ENCODE measurements at places on chromosomes 11 and 22.

- DNase-seq: no peak
Measured at GRCh38 chr11:56103210-56103737, at the start of gene OR8H2. Gene OR8H2 (plus strand): TSS chr11:56103687. CDS start chr11:56105043, 1,356 bp downstream.

GRCh38 chr11:19378814-19379213, 138.1 kb upstream of the E2F8 start:
- no peak for DNase-seq

DNA sequence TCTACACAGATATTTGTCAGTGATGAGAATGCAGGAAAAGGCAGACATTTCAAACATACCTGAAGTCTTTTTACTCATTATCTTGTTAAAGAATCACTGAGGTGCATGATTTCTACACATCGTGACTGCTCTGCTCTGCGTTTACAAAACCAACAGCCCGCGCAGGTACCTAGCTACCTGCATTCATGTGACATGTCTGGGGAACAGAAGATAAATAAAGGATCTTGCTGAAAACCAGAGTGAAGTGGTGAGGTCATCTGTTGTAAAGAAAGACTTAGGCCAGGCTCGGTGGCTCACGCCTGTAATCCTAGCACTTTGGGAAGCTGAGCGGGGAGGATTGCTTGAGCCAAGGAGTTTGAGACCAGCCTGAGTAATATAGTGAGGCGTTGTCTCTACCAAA, 15.7 kb downstream of the ASPHD2 start:
- DNase-seq: no peak

DNA sequence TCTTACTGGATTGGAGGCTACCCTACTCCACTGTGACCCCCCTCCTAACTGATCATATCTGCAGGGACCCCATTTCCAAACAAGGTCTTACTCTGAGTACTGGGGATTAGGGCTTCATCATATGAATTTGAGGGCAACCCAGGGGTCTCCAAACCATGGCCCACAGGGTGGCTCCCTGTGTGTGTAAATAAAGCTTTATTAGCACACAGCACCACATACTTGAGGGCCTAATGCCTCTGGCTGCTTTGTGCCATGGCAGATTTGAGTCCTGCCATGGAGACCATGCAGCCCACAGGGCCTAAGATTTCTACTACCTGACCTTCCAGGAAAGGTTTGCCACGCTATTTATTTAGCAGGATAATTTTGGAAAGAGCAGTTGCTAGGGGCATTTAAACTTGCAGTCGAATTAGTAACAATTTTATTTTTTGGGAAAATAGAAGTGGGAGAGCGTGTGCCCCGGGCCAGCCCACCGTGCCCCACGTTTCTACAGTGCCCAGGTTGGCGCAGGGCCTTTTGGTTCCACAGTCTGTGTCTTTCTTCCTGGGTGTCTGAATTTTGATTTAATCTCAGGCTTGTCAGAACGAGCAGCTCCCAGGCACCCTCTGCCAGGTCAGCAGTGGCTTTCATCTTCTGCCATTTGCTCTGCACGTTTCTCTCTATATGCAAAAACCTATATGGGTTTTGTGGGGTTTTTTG, 92.3 kb downstream of the KCNQ1 start:
- no peak for DNase-seq

GRCh38 chr11:27295928-27296327, 67.1 kb downstream of the CCDC34 start:
- no peak for DNase-seq

DNA sequence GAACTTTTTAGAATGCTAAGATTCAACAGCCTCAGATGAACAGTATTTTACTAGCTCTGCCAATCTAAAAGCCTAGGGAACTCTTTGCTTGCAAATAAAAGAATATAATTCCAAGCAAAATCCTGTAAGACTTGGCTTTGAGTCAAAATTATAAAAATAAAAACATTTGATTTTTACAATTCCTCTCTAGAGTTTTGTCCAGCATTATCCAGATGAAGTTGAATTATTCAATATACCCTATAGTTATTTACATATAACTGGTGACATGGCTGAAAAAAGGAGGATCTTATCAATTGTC, 378.3 kb downstream of the ETS1 start:
- no peak for DNase-seq

DNA sequence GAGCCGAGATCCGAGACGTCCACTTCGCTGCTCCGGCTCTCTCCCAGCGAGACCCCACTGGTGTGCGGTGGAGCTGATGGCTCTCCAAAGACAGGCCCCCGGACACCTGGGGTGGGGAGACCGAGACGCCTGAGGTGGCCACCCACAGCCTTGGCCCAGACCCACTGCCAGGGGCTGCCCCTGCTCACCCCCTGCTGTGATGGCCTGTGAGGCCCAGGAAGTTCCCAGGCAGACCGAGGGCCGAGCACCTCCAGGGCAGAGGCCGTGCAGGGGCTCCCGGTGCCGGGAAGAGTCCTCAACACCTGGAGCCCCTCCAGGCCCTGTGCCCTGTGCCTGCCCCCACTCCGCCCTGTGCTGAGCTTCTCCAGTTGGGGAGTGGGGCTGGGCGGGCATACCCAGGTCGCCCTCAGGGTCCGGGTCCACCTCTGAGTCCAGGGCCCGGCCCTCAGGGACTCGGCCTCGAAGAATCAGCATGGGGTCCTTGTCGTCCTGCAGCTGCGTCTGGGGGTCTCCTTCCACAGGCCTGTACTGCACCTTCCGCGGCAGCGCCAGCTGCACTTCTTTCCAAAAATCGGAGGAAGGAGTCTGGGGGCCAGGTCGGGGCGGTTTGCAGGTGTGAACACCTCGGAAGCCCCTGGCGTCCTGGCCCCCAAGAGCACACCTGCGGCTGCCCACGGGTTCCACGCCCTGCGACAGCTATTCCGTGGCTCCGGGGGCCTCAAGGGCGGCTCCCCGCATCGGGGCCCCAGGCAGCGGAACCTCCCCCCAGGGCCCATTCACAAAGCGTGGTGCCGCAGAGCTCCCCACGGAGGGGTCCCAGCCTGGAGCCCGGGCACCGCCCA, 8.6 kb downstream of the SIGIRR start:
- no peak for DNase-seq

- no peak for DNase-seq
Measured at GRCh38 chr22:29563652-29564460, 10.3 kb upstream of the THOC5 start.

- no peak for DNase-seq
Measured at GRCh38 chr11:82523141-82523540, 210.5 kb downstream of the FAM181B start.

GRCh38 chr11:134506046-134506445, 94.0 kb upstream of the B3GAT1 start:
- no peak for DNase-seq

- DNase-seq: no peak
Measured at GRCh38 chr11:22474616-22475015, 136.4 kb downstream of the SLC17A6 start.

DNA sequence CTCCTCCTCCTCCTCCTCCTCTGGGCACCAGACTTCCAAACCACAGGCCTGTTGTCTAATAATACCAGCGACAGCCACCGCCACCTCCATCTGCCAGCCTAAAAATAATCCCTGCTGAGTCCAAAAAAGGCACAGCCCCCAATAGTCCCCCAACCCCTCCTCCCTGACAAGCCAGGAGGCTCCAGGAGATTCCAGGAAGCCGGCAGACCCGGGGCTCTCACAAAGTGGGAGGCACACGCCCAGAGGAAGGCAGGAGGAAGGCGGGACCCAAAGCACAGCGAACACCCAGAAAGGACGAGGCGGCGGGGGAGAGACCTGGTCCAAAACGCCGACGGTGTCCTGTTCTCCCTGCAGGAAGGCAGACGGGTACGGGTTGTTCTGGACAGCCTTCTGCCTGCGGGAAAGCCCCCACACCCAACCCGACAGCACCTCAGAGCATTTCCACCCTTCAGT, 5.9 kb downstream of the IGSF9B start:
- no peak for DNase-seq

DNA sequence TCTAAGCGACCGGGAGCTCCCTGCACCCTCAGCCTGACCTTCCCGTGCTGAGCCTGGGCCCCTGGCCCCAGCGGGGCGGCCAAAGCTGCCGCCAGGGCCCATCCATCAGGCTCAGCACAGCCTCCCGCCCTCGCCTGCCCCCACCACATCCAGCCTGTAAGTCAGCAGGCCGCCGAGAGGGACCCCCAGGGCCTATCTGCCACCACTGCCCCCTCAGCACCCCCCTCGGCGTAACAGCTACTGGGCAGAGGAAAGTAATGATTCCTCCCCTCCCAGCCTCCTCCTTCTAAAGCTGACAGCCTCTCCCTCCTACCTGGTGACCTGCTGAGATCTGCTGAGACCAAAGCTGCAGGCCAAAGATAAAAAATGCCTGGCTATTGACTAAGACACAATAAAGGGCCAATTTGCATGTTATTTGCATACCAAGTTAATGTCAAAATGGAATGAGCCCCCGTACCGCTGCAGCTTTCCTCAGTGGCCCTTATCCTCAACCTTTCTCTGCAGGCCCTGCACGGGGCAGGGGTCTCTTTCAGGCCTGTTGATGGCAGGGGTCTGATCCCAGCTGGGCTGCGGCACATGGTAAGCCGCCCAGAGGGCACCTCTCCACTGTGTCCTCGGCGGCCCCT, 51.6 kb downstream of the RPUSD4 start:
- DNase-seq: no peak

GRCh38 chr22:49499433-49500075, 328.1 kb downstream of the BRD1 start:
- DNase-seq: no peak

GRCh38 chr11:128405714-128406662, 181.4 kb downstream of the ETS1 start:
- peak; percentile 18 for DNase-seq

- DNase-seq: no peak
Measured at GRCh38 chr11:105456950-105457349, 152.9 kb upstream of the GRIA4 start.

GRCh38 chr11:28009996-28010395, 98.0 kb downstream of the KIF18A start:
- DNase-seq: no peak

GRCh38 chr11:125390946-125391345, 105.1 kb downstream of the FEZ1 start:
- peak; percentile 57 for DNase-seq

GRCh38 chr11:128458321-128458720, 129.0 kb downstream of the ETS1 start:
- DNase-seq: no peak

DNA sequence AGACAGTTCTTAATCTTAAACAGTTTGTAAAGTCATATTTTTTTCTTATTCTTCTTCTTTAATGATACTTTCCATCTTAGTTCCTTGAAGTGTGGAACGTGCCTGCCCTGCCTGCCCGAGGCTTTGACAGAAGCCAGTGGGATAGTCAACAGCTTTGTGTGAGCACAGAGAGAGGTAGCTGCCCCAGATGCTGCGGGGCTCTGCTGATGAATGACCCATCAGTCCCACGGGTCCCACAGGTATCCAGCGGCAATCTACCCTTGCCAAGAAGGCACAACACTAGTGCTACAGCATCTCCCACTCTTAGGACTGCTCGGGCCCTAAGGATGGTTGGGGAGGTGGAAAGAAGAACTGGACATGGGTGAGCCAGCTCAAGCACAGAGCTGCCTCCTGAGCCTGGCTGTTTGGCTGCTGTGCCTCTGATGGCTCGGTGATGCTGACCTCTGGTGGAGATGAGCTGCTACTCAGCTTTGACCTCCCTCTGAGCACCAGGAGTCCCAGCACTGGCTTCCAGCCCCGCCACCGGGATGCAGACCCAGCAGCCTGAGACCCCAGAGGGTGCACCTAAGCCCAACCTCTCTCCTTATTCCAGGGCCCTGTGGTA, 11.8 kb upstream of the APLNR start:
- DNase-seq: no peak

GRCh38 chr11:128036556-128037093, 550.7 kb downstream of the ETS1 start:
- DNase-seq: no peak

DNA sequence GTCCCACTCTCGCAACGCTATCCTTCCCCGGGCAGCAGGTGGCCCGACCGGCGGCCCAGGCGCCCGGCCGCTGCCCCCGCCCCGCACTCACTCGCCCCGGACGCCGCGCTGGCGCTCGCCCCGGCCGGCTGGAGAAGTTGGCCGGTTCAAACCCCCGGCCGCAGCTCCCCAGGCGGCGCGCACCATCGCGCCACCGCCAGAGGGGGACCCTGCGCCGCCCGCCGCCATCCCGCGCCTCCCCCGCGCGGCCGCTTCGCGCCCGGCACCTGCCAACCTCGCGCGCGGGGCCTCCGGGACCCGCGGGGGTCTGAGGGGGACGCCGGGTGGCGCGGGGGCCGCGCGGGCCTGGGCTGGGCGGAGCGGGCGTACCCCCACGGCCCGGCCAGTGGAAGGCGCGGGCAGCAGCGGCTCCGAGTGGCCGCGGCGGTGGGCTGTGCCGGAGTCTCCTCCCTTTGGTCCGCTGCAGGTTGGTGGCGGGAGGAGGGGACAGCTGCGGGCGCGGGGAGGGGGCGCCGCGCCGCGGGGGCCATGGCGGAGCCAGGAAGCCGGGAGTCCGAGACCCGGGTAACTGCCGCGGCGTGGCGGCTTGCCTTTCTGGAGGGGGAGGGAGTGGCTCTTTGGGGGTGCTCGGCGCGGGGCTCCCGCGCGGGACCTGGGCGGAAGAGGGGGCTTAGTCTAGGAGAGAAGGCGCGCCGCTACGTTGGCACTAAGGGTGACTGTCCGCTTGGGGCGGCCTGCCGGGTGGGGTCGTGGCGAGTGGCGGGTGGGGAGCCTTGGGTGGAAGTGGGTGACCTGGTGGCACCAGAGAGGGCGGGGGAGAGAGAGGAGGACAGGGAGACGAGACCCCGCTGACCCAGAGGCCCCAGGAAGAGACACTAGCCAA, at the start of the genes MPST and TST:
Gene MPST (plus strand): TSS at position 434 of the 883 bp plus-strand sequence. CDS start 95 bp downstream, at position 529.
Gene TST (minus strand): TSS at position 139 of the 883 bp plus-strand sequence. CDS start 715 bp downstream, outside the sequence.
- no peak for DNase-seq

GRCh38 chr11:108206969-108207682, 15.3 kb downstream of the NPAT start:
- DNase-seq: no peak

- no peak for DNase-seq
Measured at GRCh38 chr11:115450519-115450918, 53.7 kb downstream of the CADM1 start.

- DNase-seq: no peak
Measured at GRCh38 chr22:44711690-44712555, 9.9 kb downstream of the PRR5 start.

DNA sequence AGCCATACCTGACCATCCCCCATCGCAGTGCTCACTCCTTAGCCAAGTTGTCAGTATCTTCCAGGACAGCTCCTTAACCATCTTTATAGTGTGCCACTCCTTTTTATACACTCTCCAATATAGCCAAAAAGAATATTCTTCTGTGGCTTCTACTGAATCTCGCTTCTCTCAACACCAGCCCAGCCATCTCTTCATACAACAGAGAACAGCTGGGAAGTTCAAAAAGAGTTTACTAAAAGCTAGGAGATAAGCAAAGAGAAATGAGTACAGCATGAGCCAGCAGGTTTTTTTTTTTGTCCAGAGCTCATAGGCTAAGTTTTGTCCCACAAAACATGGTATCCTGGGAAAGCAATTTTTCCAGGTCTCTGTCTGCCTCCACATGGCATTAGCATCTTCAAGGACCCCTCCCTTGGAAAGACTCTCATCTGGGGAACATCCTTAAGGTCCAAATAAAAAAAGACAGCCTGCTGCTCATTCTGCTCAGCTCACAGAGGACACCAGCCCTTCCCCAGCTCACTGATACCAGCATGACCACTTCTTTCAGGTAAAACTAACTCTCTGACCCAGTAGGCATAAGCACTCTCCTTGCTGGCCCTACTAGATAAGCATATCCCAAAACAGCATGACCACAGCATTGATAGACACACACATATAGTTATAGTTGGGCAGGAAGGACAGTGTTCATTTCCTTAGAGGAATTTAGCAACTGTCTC, 48.8 kb upstream of the YWHAH start:
- no peak for DNase-seq
